T-helper 17 cell (primary cell): ENCODE measurements at places on chromosomes 13 and 19.

GRCh38 chr13:76048131-76048530 is 412.0 kb downstream of the LMO7 start:
- no peak for DNase-seq

DNA sequence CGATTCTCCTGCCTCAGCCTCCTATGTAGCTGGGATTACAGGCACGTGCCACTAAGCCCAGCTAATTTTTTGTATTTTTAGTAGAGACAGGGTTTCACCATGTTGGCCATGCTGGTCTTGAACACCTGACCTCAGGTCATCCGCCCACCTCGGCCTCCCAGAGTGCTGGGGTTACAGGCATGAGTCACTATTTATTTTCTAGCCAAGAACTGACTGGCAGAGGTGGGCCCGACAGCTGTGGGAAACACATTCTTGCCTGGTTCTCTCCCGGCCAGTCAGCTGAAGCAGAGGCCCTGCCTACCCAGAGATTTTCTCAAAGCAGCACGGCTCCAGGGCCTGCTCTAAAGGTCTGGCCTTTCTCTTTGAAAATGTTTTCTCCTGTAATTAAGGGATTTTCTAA is 108.0 kb downstream of the KCTD15 start:
- no peak for DNase-seq

DNA sequence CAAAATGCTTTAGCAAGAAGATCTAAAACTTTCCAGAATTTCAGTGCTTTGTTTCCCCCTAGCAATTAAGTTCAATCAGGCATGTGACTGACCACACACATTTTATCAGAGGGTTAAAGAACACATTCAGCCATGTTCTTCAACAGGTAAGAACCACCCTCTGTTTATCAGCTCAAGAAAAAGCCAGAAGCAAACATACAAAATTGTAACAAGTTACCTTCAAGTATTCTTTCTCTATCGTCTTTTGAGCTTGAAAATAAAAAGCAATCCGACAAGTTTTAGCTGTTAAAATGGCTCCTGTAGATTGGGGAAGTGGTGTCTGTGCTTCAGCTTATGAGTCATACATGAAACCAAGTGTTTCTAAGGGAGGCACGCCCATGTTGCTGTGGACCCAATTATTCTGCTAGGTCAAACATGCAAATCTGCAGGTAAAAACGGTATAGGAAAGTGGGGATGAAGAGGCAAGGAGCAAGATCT is at the start of gene ELF1:
Gene ELF1, minus strand, starts transcription at position 306 of the 477 bp plus-strand sequence. CDS start 37,262 bp downstream, outside the sequence.
- peak; percentile 27 for DNase-seq

GRCh38 chr19:48637449-48637947 is 319 bp upstream of the DBP start:
- peak; percentile 97 for DNase-seq

DNA sequence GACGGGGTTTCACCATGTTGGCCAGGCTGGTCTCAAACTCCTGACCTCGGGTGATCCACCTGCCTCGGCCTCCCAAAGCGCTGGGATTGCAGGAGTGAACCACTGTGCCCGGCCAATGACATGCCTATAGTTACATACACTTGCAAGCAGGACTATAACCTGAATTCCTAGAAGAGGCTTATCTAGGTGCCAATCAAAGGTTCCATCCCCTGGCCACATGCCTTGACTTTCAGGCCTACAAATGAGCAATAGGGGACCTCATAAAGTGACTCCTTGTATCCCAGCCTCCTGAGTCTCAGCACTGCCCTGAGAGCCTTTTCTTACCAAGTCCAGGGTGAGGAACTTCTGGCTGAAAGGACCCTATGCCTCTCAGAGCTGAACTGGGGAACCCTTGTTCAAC is 3.9 kb upstream of the LSM4 start:
- no peak for DNase-seq

DNA sequence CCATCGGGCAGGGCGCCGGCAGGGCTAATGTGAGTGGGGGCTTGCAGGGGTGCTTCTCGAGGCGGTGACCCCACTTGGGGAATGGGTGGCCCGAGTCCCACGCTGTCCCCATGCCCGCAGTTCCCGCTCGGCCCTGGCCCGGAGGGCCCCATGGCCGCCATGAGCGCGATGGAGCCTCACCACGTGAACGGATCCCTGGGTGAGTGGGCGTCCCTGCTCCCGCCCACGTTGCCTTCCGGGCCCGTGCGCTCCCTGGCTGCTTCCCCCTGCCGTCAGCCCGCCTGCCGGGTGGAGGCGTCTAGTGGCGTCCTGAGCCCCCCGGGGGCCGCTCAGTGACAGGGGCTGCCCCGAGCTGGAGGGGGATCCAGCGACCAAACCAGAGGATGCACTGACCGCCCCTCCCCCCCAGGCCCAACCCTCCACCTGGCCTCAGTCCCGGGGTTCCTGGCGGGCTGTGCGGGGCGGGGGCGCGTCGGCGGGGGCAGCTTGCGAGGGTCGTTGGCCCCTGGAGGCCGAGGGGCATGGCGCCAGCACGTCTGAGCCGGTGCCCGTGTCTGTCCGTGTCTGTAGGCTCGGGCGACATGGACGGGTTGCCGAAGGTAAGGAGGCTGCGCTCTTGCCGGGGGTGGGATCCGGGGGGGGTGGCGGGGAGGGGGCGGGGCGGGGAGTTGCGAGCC is 4.8 kb downstream of the ISYNA1 start:
- no peak for DNase-seq

DNA sequence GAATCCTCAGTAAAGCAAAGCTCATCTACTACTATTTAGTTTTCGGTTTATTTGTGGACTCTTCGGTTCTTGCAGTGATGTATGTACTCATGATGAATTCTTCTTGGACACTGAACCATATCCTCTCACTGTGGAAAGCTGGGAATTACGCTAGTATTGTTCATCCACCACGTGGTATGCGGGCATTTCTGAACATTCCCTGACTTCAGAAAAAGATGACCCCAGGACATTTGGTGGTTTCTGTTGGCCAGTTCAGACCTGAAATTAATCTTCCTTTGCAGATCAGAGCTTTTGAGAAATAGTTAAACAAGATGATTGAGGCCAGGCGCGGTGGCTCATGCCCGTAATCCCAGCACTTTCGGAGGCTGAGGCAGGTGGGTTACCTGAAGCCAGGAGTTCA is 25.3 kb upstream of the FBN3 start:
- DNase-seq: no peak

- DNase-seq: no peak
These were observed 176.5 kb downstream of the NUFIP1 start for GRCh38 chr13:44812818-44813217.

GRCh38 chr19:1265615-1266128 is 3.5 kb upstream of the CIRBP start:
- DNase-seq: no peak

GRCh38 chr13:28607187-28607955 is 51.6 kb upstream of the POMP start:
- DNase-seq: no peak

GRCh38 chr13:94145966-94146365 is 333.5 kb downstream of the DCT start:
- no peak for DNase-seq

- DNase-seq: no peak
These were observed 116.7 kb downstream of the COL4A2 start for GRCh38 chr13:110423689-110424302.

- DNase-seq: no peak
These were observed 18.2 kb downstream of the ZNF565 start for GRCh38 chr19:36196249-36196648.

DNA sequence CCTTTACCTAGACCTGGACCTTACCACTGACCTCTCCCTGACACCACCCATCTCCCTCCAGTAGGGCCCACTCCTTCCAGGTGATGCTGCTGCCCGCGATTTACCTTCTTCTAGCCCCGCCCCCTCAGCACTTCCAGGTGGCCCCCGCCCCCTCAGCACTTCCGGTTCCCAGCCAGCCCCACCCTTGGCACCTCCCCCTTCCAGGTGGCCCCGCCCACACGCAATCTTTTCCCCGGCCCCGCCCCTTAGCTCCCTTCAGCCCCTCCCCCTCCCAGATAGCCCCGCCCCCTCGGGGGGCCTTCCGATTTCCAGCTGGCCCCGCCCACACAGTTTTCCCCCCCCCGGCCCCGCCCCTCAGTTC is 586 bp downstream of the LIG1 start:
- peak; percentile 94 for DNase-seq

DNA sequence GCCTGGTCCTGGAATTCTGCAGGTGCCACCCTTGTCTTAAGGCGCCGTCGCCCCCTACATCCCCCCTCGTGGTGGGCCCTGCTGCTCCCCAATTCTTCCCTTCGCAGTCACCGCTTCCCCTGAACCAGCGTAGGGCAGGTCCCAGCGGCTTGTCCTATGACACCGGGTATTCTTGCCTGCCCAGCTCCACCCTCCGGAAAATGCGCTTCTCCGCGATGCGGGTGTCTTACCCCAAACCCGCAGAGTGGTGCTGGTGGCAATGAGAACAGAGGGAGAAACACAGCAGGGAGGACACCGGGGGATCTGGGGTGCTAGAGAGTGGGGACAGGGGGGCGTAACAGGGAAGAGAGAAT is 9.0 kb downstream of the ZNF808 start:
- DNase-seq: no peak

- no peak for DNase-seq
These were observed 4.1 kb downstream of the ATP11A start for GRCh38 chr13:112693831-112694497.

- DNase-seq: no peak
These were observed 41.7 kb downstream of the UNC13A start for GRCh38 chr19:17646441-17646840.

GRCh38 chr19:19271828-19272599 is 1.1 kb downstream of the TM6SF2 start:
- DNase-seq: no peak

DNA sequence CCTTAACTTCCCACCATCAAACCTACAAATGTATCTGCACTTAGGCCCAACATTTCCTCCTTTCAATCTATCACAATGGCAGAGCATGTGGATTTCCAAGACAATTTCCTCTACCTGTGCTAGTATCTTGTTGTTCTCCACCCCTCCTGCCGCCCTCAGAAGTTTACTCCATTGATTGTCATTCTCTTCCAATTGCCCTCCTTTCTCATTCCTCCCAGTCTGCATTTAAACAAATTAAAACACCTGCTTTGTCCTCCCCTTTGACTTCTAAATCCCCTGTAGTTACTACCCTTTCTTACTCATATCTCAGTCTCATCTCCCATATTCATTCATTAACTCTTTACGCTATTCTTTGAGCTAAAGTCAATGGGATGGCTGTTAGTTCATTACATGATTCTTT is 370.6 kb downstream of the DIAPH3 start:
- DNase-seq: no peak

DNA sequence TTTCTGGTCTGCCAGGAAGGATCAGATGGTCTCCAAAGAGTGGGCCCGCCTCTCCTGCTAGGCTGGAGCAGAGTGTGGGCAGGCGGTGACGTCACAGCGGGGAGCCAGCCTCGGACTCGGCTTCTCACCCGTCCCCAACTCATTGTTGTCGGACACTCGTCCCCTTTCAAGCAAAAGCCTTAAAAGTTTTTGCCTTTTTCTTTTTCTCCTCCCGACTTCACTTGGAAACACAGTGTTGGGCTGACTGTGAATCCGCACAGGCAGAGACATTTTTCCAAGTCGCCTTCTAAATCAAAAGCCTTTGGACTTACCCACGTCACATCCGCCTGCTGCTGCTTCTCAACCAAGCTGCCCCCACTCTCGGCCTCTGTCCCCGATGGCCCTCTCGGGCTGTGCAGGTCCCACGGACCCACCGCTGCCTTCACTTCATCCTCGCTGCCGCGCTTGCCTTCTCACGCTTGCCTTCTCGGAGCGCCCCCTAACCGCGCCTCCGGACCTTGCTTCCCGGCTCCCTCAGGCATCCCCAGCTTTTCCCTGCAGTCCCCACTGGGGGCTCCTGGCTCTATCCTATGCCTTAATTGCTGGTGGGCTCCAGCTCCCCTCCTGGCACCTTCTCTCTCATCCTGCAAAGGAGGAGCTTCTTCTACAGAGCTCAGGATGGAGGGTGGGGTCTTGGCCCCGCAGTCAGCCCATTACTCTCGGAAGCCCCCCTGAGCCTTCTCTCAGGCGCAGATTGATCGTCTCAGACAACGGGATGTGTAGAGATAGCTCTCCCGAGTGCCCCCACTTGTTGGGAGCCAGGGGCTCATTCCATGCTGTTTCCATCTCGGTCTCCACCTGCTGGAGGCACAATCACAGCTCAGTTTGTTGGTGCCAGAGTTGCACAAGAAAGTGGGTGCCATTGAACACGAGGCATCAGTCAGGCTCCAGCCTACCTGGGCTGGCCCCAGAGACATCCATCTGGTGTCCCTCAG is 3.9 kb upstream of the ZNF135 start:
- no peak for DNase-seq

DNA sequence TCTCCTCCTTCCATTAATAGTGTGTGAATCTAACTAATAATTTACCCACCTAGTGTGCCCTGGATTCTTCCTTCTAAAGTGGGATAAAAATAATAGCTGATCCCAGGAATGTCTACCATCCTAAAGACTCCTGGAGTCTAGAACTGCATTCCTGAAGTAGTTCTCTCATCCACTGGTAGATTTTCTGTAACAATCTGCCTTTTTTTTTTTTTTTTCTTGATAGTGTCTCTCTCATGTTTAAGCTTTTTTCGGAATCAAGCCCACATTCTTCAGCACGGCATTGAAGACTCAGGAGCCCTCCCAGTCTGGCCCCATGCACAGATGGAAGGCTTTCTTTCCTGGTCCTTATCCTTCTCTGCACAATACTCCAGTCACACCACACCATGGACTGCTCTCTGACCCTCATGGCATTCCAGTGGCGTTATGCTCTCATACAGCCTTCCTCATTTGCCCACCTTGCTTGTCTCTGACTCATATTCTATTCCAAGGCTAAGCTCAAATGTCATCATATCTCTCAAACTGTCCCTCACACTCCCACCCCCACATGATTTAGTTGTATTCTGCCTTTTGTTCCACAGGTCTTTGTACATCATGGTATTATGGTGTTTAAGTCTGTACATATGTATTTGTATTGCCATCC is 68.7 kb upstream of the FRY start:
- DNase-seq: no peak

DNA sequence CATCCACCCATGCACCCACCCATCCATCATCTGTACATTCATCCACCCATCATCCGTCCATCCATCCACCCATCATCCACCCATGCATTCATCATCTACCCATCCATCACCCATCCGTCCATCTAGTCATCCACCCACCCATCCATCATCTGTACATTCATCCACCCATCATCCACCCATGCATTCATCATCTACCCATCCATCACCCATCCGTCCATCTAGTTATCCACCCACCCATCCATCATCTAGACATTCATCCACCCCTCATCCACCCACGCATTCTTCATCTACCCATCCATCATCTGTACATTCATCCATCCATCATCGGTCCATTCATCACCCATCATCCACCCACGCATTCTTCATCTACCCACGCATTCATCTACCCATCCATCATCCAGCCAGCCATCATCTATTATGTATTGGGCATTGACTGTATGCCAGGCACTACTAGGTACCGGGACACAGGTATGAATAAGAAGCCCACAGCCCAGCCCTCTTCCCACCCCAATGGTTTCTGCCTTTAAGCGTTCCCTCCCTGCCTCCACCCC is 16.7 kb upstream of the GALP start:
- no peak for DNase-seq

DNA sequence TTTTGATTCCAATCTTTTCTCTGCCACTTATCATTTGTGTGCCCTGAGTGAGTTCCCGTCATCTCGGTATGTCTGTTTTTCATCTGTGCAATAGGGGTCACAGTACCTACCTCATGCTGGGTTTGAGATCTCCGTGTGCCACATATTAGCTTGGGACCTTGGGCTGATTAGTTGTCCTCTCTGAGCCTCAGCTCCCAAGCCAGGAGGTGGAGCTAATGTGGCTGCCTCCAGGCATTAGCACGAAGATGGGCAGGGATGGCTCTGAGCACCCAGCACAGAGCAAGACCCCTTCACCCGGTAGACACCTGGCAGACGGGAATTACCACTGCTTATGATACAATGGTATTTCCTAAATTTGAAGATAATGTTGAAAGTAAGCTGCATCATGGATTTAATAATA is 35.8 kb upstream of the XPO4 start:
- DNase-seq: no peak

- DNase-seq: no peak
These were observed 12.9 kb downstream of the OR7C2 start for GRCh38 chr19:14954071-14954655.
